ENCODE measurements at places on chromosomes 13 and 19.

DNA sequence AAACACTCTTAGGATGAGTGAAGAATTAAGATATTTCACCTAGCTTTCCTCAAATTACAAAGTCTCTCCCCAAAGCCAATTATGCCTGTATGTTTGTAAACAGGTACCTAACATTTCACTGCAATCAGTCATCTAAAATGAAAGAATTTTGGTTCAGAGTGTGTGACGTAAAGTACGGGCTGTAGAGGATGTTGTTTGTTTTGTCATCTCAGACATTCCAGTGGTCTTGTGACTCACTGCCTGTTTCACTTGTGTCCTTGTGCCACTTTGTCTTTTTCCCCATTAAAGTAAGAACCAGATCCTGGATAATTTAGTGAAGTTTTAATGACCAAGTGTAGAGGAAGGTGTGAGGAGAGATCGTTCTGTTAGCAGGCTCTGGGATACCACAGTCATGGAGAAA, 28.6 kb upstream of the EID2 start:
- no peak for DNase-seq

DNA sequence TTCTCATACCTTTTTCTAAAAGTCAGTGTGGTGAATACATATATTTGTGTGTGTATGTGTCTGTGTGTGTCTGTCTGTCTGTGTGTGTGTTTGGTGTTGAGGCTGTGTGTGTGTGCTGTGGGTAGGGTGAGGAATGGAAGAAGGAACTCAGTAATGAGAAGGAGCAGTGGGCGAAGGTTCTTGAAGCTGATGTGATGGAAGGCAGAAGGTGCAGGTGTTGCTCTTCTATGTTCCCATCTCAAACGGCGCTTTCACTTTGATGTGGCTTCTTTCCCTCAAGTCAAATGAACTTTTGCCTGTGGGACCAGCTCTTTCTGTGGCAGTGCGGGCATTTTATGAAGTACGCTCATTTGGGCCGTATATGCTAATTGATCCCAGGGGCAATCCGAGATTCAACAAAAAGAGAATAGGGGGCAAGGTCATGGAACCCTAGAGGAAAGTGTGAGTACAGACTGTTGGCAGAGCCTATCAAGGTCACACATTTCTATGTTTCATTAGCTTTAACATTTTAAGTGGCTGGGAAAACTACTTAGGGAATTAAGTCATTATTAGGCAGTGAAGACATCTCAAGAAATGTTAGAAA, 15.2 kb downstream of the BIVM start:
- no peak for DNase-seq

- no peak for DNase-seq
Measured at GRCh38 chr19:14113762-14114414, 3.7 kb downstream of the PRKACA start.

- no peak for DNase-seq
Measured at GRCh38 chr19:47628078-47628771, 19.3 kb downstream of the BICRA start.

- DNase-seq: no peak
Measured at GRCh38 chr19:23509686-23510450, 114.6 kb upstream of the ZNF91 start.

GRCh38 chr13:23960566-23961156, 63.4 kb upstream of the C1QTNF9B start:
- DNase-seq: no peak

GRCh38 chr13:25088562-25089221, 7.2 kb upstream of the PABPC3 start:
- DNase-seq: no peak

DNA sequence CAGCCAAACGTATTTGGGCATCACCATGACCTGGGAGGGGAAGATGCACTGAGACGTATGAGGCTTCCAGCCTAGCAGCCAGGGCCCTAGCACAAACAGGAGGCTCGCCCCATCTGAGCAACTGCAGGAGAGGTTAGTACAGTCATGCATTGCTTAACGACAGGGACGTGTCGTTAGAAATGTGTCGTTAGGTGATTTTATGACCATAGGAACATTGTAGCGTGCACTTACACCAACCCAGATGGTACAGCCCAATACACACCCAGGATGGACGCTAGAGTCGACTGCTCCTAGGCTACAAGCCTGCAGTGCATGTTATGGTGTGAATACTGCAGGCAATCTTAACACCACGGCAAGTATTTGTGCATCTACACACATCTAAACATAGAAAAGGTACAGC, 9.3 kb downstream of the CD177 start:
- no peak for DNase-seq

- peak; percentile 95 for DNase-seq
Measured at GRCh38 chr19:45130888-45131615, 29.7 kb downstream of the NKPD1 start.

Measured in NCI-H1105 (cell line).